ENCODE measurements at places on chromosomes 4 and X.

- peak; percentile 1 for DNase-seq
Observed at GRCh38 chrX:121374471-121374870, 327.1 kb downstream of the GLUD2 start.

GRCh38 chrX:133608406-133608805 is 193.1 kb upstream of the GPC4 start:
- no peak for DNase-seq

GRCh38 chr4:26806331-26806730 is 54.3 kb upstream of the STIM2 start:
- no peak for DNase-seq

- DNase-seq: no peak
Observed at GRCh38 chrX:24465532-24465865, 413 bp downstream of the PDK3 start.

GRCh38 chrX:119266364-119266995 is 30.4 kb downstream of the PGRMC1 start:
- peak; percentile 32 for DNase-seq

GRCh38 chrX:100615005-100615404 is 21.6 kb downstream of the TSPAN6 start:
- no peak for DNase-seq

DNA sequence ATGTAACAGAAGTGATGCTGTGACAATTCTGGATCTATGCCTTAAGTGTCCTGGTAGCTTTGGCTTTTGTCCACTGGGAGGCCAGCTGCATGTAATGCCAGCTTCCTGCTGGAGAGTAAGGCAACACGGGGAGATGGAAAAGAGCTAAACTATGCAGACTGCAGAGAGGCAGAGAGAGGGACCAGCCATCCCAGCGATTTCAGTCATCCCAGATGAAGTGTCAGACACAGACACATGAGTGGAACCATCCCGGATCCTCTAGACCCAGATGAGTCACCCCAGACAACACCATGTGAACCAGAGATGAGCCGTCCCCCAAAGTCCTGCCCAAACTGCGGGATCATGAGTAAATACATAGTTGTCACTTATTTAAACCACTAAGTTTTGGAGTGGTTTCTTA is 14.6 kb downstream of the SRPX start:
- DNase-seq: no peak

DNA sequence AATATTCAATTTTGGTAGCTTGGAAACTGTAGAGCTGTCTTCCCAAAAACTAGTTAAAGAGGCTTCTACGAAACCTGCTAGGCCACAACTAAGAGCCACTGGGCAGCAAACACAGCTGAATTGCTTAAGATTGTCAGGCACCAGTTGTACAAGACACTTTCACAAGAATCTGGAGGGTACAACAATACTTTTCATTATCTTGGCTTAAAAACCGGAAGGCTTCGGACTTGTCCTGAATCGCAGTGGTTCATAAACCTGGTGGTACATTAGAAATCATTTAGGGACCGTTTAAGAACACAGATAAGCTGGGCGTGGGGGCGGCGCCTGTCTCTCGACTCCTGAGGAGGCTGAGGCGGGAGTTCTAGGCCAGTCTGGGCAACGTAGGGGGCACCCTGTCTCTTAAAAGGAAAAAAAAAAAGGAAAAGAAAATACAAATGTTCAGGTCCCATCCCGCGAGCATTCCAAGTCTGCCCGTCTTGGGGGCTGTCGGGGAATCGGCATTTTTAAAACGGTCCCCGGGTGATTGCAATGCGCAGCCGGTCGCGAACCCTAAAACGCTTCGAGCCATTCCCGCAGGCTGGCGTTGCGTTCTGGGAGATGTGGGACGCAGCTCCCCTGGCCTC is 763 bp downstream of the PYURF start:
- no peak for DNase-seq

GRCh38 chr4:48275247-48275646 is 5.6 kb upstream of the TEC start:
- DNase-seq: no peak

GRCh38 chrX:38271154-38271716 is 50.6 kb upstream of the SRPX start:
- DNase-seq: no peak

GRCh38 chr4:123204737-123205136 is 191.9 kb upstream of the SPRY1 start:
- DNase-seq: no peak

DNA sequence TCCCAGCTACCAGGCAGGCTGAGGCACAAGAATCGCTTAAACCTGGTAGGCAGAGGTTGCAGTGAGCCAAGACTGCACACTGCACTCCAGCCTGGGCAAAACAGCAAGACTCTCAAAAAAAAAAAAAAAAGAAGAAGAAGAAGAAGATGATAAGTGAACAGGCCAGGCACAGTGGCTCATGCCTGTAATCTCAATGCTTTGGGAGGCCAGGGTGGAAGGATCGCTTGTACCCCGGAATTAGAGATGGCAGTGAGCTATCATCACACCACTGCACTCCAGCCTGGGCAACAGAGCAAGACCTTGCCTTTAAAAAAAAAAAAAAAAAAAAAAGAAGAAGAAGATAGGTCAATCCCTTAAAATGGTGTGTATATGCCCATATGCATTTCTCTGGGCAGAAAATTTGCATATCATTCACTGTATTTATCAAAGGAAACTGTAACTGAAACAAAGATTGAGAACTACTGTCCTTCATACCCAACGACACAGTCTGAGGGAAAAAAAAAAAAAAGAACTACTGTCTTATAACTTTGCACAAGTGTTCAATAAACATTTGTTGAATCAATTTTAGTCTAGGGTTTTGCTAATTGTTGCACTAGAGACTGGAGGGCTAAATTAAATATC is 2.3 kb downstream of the RFC1 start:
- no peak for DNase-seq

GRCh38 chr4:3679071-3679825 is 86.9 kb upstream of the ADRA2C start:
- no peak for DNase-seq

GRCh38 chr4:13981499-13981898 is 354.0 kb upstream of the BOD1L1 start:
- DNase-seq: no peak

- DNase-seq: no peak
Observed at GRCh38 chr4:2339458-2340271, 77.8 kb upstream of the MXD4 start.

All from hippocampal formation (tissue), 2 donors.